ENCODE measurements at places on chromosomes 16 and 17.

DNA sequence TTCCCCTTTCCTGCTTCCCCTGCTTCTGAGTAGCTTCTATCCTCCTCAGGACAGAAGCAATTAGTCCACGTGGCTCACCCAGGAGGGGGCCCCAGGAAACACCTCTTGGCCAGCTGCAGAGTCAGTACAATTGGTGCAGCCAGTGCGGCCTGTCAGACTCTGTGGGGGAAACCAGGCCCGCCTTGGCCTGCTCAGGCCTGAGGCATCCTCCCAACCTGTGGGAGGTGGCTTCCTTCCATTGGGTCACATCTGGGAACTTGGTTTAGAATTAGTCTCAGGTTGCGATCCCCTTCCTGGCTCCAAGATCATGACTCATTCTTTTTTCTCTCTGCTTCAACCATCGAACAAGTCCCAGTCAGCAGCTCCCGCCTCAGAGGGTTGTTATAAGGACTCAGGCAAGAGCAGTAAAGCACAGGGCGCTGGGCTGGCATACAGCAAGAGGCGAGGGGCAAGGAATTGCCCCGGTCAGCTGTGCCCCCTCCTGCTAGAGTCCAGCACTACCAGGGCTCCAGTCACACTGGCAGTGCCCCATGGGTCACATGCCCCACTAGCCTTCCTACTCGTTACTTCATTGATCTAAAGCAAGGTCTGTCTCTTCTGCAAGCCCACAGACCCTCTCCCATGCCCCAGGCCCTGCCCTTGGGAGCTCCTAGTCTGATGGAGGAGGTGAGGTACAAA is 8.1 kb upstream of the EPX start:
- DNase-seq = no peak

- DNase-seq = no peak
These were observed 17.8 kb downstream of the LUC7L3 start for GRCh38 chr17:50737118-50737698.

DNA sequence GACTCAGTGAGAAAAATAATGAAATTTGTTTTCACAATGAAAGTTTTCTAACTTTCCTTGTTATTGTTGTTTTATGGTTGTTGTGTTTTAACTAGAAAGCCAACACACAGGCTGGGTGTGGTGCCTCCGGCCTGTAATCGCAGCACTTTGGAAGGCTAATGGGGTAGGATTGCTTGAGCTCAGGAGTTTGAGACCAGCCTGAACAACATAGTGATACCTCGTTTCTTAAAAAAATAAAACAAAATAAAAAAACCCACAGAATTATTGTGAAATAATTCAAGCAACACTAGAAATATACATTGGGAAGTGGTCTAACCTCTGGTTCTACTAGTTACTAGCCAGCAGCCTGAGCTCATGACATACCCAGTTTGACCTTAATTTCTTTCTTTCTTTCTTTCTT is 630 bp downstream of the MILR1 start:
- no peak for DNase-seq

DNA sequence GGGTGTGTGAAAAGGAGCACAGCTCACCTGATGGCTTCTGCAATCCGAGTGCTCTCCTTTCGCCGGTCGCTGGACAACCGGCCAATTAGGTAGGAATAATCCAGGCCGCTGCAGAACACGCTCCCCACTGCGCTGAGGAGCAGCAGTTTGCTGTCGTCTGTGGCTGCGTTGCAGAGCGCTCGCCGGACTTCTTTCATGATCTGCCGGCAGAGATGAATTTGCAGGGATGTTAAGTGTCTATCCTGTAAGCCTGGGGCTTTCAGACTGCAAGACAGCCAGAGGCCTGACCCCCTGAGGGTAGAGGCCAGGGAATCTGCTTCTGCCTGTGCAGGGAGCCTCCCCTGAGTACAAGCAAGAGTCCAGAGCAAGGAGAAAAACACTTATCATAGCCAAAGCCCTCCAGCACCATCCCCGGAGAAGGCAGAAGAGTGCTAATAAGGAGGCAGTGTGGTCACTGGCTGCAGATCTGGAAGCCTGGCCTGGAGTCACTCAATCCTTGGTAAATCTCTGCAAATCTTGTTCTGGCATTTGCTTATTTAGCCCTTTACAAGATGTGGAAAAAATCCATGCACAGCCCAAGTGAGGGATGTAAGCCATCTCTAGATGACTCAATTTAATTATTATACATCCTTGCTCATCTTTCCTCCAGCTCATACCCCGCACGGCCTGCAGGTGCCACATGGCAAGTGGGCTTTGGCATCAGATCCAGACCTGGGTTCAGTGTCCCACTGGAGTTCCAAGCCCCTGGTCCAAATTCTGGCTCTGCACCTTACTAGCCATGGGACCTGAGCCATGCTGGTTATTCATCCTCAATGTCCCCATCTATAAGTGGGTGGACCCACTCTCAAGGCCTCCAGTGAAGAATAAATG is 80.2 kb downstream of the DYNLRB2 start:
- no peak for DNase-seq

- DNase-seq = no peak
These were observed 206.1 kb downstream of the HAPSTR1 start for GRCh38 chr16:9297437-9298113.

- DNase-seq = no peak
These were observed 20.9 kb downstream of the ABCA3 start for GRCh38 chr16:2319606-2320005.

DNA sequence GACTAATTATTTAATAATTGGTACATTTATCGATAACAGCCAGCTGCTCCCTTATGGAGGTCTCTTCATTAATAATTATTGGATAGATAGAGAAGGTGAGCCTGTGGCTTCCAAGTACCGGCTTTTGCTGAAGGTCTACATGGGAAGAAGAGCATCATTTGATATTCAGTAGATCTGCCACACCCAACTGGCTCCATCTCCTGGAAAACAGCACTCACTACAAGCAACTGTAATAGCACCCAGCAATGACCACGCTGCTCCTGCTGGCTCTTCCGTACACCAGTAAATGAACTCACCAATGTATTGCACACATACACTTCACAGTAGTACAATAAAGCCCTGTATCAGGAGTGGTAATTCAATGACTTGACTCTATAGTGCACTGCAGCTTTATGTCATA is 19.5 kb downstream of the MARVELD3 start:
- no peak for DNase-seq

DNA sequence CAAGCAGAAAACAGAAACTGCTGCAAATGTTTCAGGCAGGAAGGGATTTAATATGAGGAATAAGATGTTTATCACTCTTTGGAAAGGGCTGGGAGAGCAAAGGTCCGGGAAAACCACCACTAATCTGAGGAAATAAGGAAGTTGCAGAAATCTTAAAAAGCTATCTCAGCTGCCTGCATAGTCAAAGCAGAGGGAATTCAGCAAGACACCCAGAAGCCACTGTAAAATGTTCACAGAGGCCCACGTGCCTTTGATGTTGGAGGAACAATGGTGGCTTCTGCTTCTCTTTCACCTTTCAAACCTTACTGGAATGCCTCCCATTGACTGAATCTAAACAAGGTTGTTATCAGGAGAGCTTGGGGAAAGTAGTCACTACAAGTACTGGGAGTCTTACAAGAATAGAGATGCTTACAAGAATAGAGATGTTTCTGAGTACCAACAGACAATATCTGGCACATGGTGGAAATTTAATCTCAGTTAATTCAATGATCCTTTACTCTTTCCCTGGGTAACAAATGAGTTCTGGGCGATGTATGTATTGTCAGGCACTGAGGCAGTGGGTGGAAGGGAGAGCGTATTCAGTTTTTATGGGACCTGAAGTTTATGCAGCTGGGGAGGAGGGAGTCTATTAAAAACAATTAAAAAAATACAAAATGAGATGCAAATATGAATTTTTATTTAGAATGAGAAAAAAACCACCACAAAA is 56.1 kb upstream of the MED13 start:
- DNase-seq = no peak

DNA sequence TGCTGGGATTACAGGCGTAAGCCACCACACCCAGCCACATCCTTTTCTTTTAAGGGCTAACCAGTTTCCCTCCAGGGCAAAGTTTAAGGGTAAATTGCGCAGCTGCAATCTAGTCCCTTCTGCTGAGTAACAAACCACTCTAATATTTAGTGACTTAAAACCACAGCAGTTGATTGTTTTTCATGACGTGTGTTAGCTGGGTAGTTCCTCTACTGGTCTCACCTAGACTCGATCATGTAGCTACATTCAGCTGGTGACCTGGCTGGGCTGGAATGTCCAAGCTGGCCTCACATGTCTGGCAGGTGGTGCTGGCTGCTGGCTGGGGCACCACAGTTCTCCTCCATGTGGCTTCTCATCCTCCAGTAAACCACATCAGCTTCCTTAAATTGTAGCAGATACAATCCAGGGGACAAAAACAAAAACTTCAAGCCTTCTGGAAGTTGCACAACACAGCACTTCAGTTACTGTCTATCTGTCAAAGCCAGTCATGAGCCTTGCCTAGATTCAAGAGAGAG is 75.5 kb downstream of the GPRC5B start:
- no peak for DNase-seq

GRCh38 chr16:66520406-66521170 is 29.3 kb downstream of the TK2 start:
- no peak for DNase-seq

DNA sequence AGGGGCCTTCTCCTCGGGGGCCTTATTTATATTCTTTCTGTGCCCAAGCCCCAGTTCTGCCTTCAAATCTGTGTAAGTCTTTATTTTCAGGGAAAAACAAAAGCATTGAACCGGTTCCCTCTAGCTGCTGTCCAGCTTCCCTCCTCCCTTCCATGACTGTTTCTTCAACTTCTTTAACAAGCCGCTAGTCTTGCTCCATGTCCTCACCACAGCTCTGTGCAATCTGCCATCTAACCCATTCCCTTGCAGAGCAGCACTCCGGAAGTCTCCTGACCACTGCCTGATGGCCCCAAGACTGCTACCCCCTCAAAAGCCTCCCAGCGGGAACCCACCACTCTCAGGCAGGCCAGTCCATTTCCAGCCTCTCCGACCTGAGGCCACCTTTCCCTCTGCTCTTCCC is 16.9 kb downstream of the EMC8 start:
- DNase-seq = no peak

DNA sequence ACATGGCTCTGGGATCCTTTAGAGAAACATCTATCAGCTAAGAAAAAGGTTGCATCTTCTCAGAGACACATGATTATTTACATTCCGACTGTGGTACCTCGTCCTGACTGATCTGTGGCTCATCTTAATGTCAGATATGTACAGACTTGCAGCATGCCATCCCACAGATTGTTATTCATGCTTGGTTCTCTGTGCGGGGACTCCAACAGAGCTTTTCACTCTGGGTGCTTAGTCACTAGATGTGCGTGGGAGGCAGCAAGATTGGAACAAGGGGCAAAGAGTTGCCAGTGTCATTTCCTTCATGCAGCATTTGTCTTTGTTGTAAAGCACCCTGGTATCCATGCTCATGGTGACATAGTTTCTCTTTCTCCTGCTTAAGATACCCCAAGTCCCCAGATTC is 179.1 kb upstream of the CACNG5 start:
- DNase-seq = no peak

GRCh38 chr17:2803386-2803785 is 7.1 kb downstream of the RAP1GAP2 start:
- DNase-seq = no peak

GRCh38 chr16:74521691-74522090 is 85.2 kb downstream of the GLG1 start:
- no peak for DNase-seq

GRCh38 chr16:4689864-4690704 is 3.3 kb upstream of the NUDT16L1 start:
- no peak for DNase-seq

- DNase-seq = no peak
These were observed 9.2 kb upstream of the CD300A start for GRCh38 chr17:74457146-74457819.

DNA sequence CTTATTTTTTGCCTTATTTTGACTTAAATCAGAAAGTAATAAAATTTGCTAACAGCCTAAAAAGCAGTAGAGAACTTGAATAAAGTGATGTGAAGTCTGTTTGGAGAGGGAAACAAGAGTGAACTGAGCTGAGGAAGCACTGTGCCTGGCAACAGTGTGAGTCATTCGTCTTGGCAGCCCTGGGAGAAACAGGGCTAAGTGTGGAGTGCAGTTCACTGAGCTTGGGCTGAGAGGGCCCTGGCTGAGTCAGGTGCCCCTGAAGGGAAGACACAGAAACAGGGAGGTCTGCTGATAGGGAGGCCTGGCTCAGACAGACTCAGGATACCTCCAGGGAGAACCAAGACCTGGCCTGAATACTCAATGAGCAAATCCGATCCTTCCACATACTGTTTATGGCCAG is 132.1 kb downstream of the HS3ST4 start:
- DNase-seq = no peak

DNA sequence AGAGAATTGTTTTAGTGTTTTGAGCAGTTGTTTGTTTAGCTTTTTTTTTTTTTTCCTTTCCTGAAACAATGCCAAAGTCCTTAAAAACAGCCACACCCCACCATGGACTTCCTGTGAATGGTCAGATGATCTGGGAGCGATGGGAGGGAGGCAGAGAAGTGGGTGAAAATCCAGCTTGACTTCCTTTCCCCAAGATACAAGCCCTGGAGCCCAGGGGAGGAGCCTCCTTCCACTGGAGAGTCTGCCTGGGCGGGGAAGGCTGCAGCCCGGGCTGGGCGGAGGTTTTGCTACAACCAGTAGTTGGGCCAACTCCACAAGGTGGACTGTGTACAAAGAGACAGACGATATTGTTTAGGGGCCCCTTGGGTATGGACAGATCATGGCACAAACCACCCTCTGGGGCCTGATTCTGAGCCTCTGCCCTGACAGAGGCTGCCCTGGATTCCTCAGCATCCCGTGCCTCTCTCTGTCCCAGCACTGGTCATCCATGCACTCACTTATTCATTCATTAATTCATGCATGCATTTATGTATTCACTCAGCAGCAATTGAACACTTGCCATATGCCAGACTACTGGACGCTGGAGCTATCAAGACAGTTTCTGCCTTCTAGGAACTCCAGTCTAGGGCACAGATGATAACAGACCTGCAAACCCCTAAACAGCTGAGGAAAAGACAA is 29.8 kb downstream of the WSB1 start:
- no peak for DNase-seq

- DNase-seq = no peak
These were observed 7.4 kb upstream of the PPP1R9B start for GRCh38 chr17:50157891-50158290.

- no peak for DNase-seq
These were observed 16.9 kb downstream of the KIFC3 start for GRCh38 chr16:57785385-57785784.

- no peak for DNase-seq
These were observed 35.8 kb upstream of the BCAS3 start for GRCh38 chr17:60641810-60642220.

DNA sequence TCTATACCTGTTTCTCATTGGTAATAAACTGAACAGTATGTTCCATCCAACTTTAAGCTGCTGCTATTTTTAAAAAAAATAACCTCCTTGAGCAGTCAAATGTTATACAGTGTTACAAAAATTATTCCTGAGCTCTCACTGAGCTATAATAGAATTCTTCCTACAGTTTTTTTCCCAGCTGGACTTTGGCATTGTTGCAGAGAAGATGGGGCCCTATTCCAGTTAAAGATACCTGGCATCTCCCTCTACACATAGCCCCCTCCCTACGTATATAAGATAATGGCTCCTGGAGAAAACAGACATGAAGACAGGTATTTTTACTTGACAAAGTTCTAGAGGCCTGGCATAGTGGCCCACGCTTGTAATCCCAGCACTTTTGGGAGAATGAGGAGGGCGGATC is 1.6 kb upstream of the COX6A2 start:
- DNase-seq = no peak
